H54 (cell line): ENCODE measurements at places on chromosomes 11 and 22.

- no peak for DNase-seq
Observed at GRCh38 chr22:24975813-24976341, 23.4 kb downstream of the KIAA1671 start.

GRCh38 chr22:37406441-37407235 is 20.6 kb downstream of the ELFN2 start:
- no peak for DNase-seq

DNA sequence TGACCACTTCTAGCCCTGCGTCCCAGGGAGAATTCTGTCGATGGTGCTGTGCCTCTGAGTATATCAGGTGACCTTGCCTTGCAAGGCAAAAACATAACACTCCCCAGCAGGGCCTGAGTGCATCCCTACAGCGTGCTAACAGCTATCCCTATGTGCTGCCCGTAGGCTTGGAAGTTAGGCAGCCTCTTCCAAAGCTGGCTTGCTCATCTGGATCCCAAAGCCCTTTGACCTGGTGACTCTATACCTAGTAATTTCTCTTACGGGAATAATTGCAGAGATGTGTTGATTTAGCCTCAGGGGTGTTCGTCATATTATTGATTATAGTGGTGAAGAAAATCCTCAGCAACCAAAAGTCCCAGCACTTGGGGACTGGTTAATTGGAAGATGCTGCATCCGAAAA is 32.6 kb upstream of the CRYBB3 start:
- no peak for DNase-seq

GRCh38 chr11:67435727-67436458 is 1.6 kb downstream of the PTPRCAP start:
- DNase-seq = no peak

DNA sequence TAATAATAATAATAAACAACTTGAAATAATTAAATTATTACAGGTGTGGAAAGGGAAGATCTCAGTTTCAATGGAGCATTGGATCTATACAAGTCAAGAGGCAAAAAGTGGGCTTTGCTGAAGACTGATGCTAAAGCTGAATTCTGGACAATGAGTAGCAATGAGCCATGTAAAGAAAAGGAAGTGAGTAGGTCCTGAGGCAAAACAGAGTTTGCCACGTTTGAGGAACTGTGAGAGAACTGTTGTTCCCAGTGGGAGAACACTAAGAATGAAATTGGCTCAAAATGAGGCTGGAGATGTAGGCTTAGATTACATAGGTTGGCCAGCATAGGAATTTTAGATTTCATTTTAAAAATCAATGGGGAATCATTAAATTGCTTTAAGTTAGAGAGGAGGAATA is 33.9 kb upstream of the TEAD1 start:
- no peak for DNase-seq

DNA sequence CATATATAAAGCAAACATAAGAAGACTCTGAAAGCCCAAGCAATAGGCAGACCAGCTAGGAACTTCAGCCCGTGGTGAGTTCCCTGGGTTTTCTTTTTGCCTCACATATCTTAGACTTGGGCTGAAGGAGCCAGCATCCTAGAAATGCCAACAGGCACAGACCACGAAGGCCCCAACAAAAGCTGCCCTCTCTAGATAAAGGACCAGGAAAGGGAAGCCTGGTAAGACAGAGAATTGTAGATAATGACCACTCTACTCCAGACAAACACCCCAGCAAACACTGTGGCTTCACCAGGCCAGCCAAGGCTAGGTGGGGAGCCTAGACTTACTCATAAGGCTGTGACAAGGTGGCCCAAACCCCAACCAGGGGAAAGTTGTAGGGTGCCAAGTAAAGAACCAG is 11.2 kb downstream of the GAL start:
- no peak for DNase-seq

DNA sequence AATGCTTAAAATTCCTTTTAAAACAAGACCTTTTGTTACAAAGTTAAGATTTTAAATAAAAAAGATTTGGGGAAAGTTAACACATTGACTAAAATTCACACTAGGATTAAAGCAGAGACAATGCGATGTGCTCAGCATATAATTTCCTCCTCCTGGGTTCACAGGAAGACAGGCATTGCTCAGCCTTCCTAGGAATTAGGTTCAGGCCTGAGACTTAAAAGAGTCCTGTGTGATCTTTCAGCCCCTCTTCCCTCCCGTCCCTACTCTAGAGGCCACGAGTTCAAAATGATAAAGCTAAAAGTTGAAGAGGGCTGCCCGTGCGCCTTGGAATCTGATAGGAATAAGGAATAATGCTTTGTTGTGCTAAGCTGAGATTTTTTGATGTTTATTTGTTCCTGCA is 218.6 kb downstream of the KIRREL3 start:
- DNase-seq = no peak

DNA sequence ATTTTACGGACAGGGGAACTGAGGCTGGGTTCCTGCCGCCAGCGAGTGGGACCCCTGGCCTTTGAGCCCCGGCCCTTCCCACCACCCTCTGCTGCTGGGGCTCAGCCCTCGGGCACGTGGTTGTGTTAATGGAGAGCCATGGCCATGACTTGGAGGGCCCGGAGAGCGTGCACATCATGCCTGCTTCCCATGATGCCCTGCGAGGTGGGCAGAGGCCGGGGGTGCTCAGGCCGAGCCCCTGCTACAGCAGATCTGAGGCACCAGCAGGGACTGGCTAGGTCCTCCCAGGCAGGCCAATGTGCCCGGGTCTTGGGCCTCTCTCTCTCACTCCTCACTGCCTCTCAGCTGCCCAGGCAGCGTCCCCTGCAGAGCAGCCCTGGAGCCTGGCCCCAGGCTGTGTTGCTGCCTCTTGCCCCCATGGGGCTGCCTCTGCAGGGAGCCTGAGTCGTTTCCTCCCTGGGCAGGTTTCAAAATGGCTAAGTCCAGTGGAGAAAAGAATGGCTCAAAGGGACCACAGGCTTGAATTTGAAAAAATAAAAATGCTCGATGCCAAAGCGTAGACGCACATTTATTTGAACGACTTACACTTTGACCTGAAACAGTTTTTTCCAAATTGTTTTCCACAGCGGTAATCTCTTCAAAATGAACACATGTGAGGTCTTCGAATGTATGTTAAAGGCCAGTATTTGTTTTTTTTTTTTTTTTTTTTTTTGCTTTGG is 72.6 kb upstream of the CLDN5 start:
- DNase-seq = peak; percentile 39

DNA sequence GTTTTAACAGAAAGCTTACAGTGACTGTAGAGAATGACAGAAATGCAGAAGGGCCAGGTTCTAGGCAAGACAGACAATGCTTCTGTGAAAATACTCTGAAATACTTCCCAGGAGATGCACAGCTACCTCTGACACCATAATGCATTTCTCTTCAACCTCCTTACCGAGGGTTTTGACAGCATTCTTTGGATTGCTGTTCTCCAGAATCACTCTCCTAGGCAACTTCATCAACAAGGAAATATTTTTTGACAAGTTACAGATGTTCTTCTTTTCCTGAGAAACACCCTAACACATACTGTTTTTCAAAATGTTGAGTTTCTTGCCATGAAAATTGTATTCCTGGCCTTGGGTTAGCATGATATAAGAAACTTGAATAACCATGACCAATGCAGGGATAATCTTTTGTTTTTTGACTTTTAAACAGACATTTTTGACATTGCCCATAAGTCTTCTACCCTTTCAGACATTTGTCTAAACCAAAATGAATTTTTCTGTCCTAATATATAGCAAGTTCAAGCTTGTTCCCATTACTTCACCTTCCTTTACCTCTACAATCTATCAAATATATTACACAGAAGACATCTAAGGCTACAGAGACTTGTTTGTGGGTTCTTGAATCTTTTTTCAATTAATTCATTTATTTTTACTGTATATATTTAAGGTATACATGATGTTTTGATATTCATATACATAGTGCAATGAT is 108.1 kb downstream of the CCDC34 start:
- no peak for DNase-seq

DNA sequence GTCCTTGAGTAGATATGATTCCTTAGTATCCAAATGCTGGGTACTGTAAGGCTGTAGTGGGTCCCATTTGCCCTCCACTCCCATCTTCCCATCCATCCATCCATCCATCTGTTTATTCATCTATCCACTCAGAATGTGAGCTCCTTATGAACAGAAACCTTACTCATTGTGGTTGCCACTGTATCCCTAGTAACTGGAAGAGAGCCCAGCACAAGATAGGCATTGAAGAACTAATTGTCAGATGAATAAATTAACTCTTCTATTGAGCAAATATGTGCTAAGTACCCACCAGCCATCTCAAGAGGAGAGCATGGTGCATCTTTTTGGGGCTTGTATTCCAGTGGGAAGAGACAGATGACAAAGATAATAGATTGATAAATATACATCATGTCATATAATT is 86.4 kb upstream of the SEZ6L start:
- no peak for DNase-seq

GRCh38 chr11:33630936-33631748 is 69.5 kb downstream of the C11orf91 start:
- DNase-seq = no peak

- no peak for DNase-seq
Observed at GRCh38 chr22:44390613-44390970, 77.8 kb upstream of the SHISAL1 start.

GRCh38 chr11:22192289-22192641 is 620 bp upstream of the ANO5 start:
- no peak for DNase-seq

DNA sequence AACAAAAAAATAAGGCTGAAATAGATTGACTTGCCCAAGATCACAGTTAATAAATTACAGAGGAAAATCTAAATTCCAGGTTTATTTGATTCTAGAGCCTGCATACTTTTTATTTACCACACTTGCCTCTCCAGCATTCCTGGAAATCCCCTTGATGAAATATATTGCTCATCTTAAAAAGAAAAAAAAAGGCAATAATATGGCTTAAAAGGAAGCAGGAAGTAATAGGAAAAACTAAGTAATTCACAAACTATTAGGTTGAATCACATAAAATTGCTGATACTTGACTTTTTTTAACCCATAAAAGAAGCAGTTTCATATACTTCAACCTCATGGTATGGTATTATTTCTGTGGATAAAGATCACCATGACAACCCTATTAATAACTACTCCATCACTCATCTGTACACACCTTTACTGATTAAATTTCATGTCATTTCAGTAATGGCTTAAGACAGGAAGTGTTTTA is 52.9 kb downstream of the COPB1 start:
- no peak for DNase-seq

- no peak for DNase-seq
Observed at GRCh38 chr11:102289592-102289991, 27.7 kb upstream of the BIRC3 start.
